ENCODE measurements at places on chromosomes 7 and 10. TPM values are rescaled to one million over a fixed set of nuclear protein-coding genes. Genes with fewer than 3 reads are reported as not detected.

The FKBP6 gene
- not detected for total RNA-seq

The MKLN1 gene
- 42.3 TPM for total RNA-seq

The XRCC2 gene
- 9.6 TPM for total RNA-seq

The TLX1 gene
- not detected for total RNA-seq

The OR2A5 gene
- total RNA-seq, result not detected

The ARHGAP22 gene
- total RNA-seq, result 0.30 TPM

The CRTAC1 gene
- not detected for total RNA-seq

The GNG11 gene
- not detected for total RNA-seq

The ENO4 gene
- total RNA-seq, result not detected

The CLEC5A gene
- total RNA-seq, result 0.60 TPM

The C10orf53 gene
- not detected for total RNA-seq

All from activated naive CD8-positive, alpha-beta T cell treated with anti-CD3 and anti-CD28 coated beads, Interleukin-2, amount 10 ng/mL, durations not matched to agents 7 days and 5 days (primary cell).